ENCODE measurements at places on chromosomes 5 and 9. TPM values are rescaled to one million over a fixed set of nuclear protein-coding genes. Genes with fewer than 3 reads are reported as not detected.

The C9orf153 gene
- 0.56 TPM for total RNA-seq

The PCDHA4 gene
- 0.19 TPM for total RNA-seq

The PCA3 gene
- total RNA-seq: under 0.01 TPM

The HDHD3 gene
- total RNA-seq: 11.8 TPM

The F2RL2 gene
- total RNA-seq: 10.4 TPM

The CCDC192 gene
- not detected for total RNA-seq

The GABRA6 gene
- not detected for total RNA-seq

The CARTPT gene
- total RNA-seq: not detected

The ARID3C gene
- total RNA-seq: under 0.01 TPM

The IRX2 gene
- total RNA-seq: 0.56 TPM

The CD14 gene
- total RNA-seq: 3.3 TPM

The HMGXB3 gene
- total RNA-seq: 33.8 TPM

The CDH10 gene
- total RNA-seq: 1.9 TPM

The PHF24 gene
- total RNA-seq: 0.28 TPM

The ZDHHC11 gene
- total RNA-seq: 1.7 TPM

The SPATA31C1 gene
- total RNA-seq: not detected

The FOXD1 gene
- total RNA-seq: 6.5 TPM

The HAVCR2 gene
- total RNA-seq: under 0.01 TPM

The TGFBI gene
- total RNA-seq: 601 TPM

The CCNI2 gene
- not detected for total RNA-seq

The TMEM252 gene
- not detected for total RNA-seq

The NDUFAF2 gene
- total RNA-seq: 30.2 TPM

The MZB1 gene
- total RNA-seq: not detected

The TNC gene
- total RNA-seq: 35.2 TPM

The CRB2 gene
- total RNA-seq: not detected

The LCP2 gene
- total RNA-seq: not detected
